ENCODE measurements at places on chromosomes 3 and 15.

DNA sequence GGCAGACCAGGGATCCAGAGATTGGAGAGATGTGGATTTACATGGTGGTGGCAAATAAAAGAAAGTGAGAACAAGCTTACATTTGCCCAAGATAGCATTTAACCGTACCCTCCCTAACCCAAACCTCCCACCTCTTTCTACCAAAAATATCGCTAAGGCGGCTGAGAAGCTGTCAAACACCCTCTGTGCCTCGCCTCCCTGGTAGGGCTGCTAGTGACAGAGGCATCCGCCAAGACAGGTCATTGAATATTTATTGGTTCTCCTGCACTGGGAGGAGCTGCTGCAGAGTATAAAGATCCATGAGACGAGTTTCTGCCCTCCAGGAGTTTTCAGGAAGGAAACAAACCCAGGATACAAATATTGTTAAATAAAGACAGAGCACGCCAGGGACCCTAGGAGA is 107.3 kb upstream of the TMC3 start:
- no peak for DNase-seq

DNA sequence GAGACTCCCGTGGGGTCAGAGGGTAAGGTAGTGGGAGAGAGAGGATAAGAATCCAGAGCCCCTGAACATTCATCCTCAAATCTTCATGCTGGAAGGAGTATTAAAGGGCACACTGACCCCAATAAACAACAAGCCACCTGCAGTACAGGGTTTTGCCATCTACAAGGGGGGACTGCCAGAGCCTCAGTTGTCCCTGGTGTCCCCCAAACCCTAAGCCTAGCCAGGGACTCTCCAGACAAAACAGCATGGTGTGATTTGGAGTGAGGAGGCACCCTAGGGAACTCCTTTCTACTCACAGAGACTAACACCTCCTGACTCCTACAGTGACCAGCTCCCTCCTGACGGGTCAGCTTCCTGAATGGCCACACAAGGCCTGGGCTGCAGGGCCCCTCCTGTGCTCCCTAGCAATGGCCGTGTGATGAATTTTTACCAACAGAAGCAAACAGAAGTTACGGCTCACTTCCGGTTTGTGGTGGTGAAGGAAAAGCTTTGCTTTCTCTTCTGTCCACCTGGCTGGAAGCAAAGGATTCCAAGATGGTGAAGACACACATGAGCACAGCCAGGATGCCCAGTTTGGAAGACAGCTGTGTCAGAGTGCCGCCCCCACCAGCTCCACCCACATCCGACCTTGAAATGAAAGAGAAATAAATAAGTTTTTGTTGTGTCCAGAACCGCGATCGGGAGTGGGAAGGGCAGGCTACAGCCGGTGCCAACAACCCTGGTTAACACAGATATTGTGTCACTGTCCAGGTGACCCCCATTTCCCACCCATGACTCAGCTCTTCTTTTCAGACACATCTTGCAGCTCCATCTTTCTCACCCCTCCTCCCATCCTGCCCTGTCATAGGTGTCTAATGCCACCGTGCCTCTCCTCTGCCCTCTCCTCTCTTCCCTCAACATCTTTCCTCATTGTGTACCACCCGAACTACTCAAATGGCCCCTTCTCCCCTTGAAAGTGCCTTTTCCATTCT is 69.6 kb upstream of the ATP13A3 start:
- no peak for DNase-seq

GRCh38 chr3:89690646-89691045 is 583.2 kb downstream of the EPHA3 start:
- DNase-seq = no peak

GRCh38 chr3:169362301-169362700 is 301.2 kb downstream of the MECOM start:
- DNase-seq = no peak
